Fibroblast of gingiva (primary cell): ENCODE measurements at places on chromosomes 5 and 9.
A peak's percentile ranks its signal among the peaks of the same experiment; 100 is the strongest.

DNA sequence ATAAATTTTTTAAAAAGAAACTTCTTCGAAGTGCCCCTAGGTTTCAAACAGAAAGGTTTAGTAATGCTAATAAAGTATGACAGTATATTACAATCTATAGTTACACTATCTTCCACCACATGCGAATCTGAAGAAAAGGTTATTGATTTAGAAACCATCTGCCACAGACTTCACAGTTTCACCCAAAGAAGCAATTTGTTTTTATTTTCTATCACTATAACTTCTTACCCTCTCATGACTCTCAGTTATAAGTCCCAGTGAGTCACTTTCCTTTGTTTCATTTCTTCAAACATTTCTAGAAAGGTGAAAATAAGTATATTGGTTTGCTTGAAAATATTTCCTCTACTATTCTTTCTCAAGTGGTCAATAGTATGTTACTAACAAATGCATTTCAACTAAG lies 93.6 kb downstream of the MCTP1 start:
- DNase-seq, result no peak

DNA sequence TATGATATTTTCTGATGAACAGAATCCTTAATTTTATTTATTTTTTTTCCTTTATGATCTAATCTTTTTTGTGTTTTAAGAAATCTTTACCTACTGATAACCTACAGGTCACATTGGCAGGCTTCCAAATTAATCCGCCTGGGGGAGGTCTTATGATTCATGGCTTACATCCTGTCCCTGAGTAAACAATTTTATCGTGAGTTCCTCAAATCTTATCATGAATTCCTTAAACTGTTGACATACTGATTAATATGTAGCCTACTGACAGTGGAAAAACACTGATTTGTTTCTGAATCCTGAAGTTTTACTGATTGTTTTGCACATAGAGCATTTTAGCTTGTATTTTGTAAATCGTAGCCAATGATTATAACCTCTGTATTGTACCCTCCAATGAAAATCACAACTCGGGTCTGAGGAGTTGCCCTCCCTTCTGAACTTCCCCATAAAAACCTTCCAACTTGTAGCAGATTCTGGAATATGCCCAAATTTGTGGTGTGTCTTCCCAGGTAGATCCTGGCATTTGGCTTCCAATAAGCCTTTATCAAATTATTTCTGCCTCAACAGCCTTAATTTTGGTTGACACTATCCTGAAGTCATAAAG lies 105.6 kb downstream of the VCAN start:
- DNase-seq, result no peak

GRCh38 chr5:163260961-163261360 lies 176.4 kb upstream of the CCNG1 start:
- no peak for DNase-seq

- DNase-seq, result no peak
Measured at GRCh38 chr5:93598091-93599000, 15.3 kb downstream of the NR2F1 start.

DNA sequence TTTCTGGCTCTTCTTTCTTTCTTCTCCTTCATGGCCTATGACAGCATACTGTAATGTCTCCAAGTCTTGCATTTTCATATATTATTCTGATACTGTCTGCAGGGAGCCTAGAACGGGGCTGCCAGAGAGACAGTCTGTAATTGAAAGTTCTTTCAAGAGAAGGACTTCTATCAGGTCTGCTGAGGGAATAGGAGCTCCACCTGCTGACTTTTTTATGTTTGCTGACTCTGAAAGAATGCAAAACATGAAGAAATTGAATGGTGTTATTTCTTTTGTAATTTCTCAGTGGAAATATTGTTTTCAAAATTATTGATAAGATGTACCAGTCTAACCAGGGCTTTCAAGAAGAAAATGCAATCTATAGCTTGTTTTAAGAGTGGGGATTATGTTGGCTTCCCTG lies 121.9 kb upstream of the RFX3 start:
- DNase-seq, result no peak

DNA sequence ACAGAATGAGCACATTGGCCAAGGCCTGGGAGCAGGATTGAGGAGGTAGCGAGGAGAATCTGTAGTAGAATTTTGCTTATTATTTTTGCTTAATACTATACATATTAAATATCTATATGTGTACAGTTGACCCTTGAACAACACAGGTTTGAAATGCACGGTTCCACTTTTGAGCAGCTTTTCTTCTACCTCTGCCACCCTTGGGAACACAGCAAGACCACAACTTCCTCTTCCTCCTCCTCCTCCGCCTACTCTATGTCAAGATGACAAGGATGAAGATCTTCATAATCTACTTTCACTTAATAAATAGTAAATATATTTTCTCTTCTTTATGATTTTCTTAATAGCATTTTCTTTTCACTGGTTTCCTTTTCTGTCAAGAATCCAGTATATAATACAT lies 541.4 kb downstream of the KCTD16 start:
- DNase-seq, result no peak

DNA sequence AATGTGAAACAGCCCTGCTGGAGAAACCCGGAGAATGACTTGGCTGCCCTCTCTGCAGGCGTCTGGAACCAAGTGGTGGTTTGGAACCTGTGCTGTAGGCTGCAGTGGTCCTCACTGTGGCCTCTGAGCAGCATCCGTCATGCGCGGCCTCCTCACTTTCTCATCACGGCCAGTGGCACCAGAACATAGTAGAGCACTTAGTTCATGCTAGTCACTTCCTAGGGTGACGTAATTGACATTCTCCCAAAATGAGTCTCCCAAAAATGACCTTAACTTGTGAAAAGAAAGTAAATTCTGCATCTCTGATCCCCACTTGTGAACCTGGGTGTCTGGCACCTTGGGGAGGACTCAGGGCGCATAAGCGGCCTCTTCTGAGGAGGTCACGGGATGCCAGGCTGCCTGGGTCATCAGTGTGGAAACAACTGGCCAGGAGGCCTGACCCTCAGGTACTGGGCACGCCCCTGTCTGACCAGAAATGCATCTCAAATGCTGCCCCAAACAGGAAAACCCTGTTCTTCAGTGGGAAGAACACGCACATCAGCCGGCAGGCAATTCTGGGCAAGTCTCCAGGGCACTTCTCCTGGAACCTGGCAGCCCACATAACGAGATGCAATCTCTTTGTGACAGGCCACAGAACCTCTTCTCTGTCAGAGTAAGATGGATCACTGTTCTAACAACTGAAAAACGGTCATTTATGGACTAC lies 36.6 kb upstream of the SPTLC1 start:
- DNase-seq, result peak; percentile 42

GRCh38 chr5:119032656-119033055 lies 38.2 kb upstream of the DMXL1 start:
- no peak for DNase-seq
